ENCODE measurements at places on chromosomes 6 and 20. TPM values are rescaled to one million over a fixed set of nuclear protein-coding genes. Genes with fewer than 3 reads are reported as not detected.

CST2 gene
- total RNA-seq: not detected

BPI gene
- total RNA-seq: not detected

SLC17A4 gene
- total RNA-seq: not detected

BIRC7 gene
- total RNA-seq: not detected

SLC32A1 gene
- total RNA-seq: not detected

IYD gene
- not detected for total RNA-seq

TLDC2 gene
- total RNA-seq: not detected

PBOV1 gene
- not detected for total RNA-seq

ALDH8A1 gene
- total RNA-seq: 1.3 TPM

ANGPT4 gene
- not detected for total RNA-seq

Measured in activated naive CD8-positive, alpha-beta T cell treated with anti-CD3 and anti-CD28 coated beads, Interleukin-2, amount 10 ng/mL, durations not matched to agents 7 days and 5 days (primary cell).